ENCODE measurements at places on chromosomes 3 and 15.

DNA sequence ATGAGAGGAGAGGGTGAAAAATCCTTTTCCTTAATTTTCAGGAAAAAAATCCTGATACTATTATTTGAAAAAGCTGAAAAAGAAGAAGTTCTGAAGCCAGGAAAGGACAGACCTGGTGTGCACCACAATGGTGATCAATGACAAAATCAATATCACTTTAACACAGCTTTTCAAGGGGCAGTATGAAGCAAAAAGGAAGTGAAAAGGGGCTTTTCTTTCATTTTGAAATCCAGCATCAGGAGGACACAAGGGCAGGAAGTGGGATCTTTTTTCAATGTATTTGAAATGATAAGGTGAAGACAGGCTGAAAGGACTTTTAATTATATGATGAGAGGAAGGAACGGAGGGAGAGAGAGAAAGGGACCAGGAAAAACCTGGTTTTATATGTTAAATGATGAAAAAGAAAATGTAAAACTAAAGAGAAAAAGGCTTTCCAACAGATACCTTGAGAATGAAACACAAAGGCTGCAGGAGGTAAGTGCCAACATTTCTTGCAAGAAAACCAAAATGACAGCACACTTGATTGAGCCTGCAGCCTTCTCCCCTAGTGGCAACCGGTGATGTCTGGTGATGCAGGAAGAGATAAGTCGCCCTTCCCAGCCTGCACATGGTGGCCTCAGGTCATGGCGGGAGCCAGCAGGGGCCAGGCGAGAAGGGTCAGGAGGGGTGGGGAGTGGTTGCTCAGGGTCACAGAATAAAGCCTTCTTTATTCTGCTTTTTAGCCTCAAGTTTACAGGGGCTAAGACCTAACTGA, 236.7 kb upstream of the WNT5A start:
- DNase-seq, result no peak

GRCh38 chr3:167666563-167666962, 12.8 kb upstream of the WDR49 start:
- DNase-seq, result no peak

- DNase-seq, result no peak
Measured at GRCh38 chr3:38210141-38210757, 44.9 kb downstream of the OXSR1 start.

DNA sequence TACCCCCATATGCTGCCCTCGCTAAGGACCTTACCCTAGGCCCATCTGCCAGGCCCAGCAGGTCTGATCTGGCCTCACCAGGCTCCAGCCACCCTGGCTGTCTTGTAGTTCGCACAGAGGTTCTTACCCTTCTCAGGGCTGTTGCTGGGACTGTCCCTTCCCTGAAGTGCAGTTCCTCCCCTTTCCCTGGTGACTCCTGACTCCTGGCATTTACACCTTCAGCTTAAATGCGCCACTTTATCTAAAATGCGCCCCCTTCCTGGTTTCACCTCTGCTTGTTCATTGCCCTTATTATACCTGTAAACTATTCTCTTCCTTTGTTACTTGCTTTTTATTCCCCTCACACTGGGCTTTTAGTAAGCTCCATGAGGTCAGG, 835 bp upstream of the TTLL3 start:
- peak; percentile 66 for DNase-seq

DNA sequence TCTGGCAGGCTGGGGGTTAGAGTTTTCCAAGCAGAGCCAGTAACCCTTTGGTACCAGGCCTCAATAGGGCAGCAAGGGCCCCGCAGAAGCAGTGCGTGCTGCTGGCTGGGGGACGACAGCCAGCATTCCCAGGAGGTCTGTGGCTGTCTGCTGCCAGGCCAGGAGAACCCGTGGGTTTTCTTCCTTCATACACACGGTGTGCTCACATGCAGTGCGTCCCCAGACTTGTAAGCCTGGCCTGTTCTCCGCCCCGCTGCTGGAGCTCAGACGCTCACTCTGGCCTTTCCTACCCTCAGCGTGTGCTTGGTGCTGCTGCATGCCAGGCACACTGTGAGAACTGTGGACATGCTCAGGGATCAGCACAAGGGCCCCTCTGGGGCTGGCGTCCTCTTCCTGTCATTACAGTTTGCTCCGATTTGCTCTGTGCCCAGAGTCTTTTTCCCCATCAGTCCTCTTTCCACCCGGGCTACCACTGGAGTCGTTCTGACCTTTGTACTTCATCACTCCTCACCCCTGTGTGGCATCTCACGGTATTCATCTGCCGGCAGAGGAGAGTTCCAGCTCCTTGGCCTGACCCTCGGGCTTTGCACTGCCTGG, 149.5 kb downstream of the DNAJB8 start:
- DNase-seq, result peak; percentile 60

DNA sequence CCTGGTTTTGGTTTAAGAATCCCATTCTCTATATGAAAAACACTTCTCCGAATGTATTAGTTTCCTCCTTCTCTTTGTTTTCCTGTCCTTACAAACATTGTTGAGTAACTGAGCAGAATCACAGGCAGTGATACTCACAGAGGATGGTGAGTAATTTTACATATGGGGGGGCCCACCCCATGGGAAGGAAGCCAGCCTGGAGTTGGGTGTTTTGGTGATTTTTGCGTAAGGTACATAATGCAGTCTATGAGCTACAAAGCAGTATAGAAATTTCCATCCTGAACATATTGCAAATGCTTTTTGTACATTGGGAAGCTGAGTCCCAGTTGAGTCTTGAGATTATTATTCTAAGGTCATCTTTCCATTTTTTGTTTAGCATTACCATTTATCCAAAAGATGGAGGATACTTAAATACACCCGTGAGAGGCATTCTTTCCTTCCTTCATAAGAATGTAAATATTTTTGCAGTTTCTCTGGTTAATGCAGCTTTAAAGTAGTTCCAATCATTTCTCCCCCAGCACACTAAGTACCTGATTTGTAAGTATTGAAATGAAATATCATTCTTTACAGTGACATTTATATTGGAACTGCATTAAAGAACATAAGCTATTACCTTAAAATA, 476.8 kb downstream of the AGBL1 start:
- DNase-seq, result no peak

DNA sequence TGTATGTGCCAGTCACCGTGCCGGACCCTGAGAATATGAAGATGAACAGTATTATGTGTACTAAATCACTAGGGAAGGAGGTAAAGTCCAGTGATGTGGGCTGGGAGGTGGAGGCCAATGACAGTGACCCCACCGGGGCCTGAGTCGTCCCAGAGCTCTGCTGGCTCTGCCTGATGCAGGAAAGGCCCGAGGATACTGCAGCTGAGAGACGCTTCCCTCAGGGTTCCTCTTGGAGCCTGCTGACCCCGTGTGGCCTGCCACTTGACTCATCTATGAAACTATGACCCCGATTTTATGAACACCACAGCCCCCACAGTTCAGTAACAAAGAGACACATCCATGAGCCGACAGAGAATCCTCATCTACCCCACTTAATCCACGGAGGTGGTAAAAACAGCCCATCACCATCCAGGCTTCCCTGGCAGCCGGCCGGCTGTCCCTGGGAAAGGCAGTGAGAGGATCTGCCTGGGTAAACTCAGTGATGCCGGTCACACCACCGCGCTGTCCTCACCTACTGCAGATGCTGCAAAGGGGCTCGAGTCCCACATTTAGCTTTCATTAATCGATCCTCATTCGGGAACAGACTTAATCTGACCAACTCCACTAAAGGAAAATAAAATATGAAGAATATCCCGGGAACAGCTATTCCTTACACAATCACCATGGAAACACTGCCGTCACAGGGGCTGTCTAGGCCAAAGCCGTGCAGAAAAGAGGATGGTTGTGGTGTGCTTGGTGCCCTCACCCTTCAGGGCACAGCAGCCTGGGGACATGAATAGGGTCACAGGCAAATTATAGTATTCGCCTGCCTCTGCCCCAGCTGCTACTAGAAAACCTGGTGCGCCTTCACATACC, 82.9 kb downstream of the ARRDC4 start:
- DNase-seq, result no peak

- no peak for DNase-seq
Measured at GRCh38 chr15:56337084-56337725, 28.0 kb upstream of the TEX9 start.

DNA sequence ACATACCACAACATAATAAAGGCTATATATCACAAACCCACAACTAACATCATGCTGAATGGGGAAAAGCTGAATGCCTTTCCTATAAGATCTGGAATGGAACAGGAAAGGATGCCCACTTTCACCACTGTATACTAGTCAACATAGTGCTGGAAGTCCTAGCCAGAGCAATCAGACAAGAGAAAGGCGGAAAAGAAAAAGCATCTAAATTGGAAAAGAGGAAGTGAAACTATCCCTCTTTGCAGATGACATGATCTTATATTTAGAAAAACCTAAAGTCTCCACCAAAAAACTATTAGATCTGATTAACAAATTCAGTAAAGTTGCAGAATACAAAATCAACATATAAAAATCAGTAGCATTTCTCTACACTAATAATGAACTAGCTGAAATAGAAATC, 14.6 kb upstream of the PIK3CA start:
- DNase-seq, result no peak

GRCh38 chr3:159418571-159419526, 569.8 kb upstream of the IL12A start:
- DNase-seq, result no peak

DNA sequence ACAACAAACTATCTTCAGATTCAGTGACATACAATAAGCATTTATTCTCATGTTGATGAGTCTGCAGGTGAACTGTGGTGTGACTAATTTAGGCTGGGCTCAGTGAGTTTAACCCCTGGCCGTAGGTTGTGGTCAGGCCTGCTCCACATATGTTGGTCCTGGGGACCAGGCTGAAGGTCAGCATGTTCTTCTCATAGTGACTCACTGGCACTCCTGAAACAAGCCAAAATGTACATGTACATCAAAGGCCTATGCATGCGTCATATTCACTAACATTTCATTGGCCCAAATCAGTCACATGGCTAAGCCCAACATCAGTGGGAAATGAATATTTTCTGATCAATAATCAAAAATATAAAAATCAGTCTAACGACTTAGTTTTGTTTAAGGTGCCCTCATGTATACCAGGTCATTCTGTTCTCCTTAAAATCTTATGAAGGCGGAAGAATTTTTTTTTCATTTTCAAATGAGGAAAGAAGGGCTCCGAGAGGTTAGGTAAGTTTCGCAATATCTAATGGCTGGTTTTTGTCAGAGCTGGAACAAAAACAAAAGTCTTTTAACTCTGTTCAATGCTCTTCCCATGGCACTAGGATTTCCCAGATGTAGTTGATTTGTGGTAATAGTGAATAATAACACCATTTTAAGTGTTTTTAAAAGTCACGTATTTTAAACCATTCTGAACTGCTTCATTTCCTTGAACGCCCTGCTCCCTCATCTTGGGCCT, 148.5 kb downstream of the MFSD1 start:
- no peak for DNase-seq

DNA sequence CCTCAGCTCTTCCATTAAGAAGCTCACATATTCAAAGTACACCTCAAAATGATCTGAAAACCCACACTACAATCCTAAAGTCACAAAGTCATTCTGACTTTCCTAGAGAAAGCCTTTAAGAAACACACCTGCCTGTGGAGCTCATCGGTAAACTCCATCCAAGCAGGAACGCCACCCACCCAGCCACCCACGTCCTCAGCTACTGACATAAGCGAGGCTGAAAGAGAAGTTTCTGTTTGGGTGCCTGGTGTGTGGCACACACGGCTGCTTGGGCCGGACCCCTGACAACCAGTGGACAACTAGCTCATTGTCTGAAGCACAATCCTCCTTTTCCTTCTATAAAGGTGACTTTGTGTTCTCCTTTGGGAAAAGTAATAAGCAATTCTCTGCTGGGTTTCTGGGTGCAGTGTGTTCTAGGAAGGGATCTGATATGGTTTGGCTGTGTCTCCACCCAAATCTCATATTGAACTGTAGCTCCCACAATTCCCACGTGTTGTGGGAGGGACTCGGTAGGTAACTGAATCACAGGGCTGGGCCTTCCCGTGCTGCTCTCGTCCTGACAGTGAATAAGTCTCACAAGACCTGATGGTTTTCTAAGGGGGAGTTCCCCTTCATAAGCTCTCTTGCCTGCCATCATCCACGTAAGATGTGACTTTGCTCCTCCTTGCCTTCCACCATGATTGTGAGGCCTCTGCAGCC, 26.1 kb downstream of the FAM174B start:
- no peak for DNase-seq

DNA sequence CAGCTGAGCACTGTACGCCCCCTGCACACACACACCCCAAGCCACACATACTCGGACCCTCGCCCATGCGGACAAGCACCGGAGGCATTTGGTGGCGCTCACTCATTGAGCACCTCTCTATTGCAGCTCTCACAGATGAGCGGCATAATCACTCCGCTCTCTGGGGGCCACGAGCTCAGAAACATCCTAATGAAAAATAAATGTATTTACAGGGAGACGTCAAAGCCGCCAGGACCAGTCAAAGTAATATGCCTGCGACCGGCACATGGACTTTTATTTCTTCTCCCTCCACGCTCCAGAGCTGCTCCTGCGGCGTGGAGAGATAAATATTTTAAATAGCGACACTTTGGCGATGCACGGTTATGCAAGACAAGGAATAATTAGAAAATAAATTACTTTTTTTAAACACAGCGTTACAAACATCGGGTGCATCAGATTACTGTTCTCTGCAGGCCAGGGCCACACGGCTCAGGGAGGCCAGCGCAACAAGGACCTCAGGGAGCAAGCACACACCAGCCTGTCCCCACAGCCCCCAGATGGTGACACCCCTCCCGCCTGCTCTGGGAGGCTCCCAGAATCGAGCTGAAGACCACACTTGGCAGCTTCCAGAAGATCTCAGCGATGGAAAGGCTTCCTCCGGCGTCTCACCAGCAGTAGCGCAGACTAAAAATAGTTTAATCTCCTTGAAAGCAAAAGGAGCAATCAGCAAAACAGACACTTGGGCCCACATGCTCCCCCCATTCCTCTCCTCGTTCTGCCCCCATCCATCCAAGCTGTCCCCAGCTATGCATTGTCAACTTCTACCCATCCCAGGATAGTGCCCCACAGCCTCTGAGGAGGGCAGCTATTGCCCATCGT, 48.0 kb downstream of the CACNA2D2 start:
- DNase-seq, result no peak

DNA sequence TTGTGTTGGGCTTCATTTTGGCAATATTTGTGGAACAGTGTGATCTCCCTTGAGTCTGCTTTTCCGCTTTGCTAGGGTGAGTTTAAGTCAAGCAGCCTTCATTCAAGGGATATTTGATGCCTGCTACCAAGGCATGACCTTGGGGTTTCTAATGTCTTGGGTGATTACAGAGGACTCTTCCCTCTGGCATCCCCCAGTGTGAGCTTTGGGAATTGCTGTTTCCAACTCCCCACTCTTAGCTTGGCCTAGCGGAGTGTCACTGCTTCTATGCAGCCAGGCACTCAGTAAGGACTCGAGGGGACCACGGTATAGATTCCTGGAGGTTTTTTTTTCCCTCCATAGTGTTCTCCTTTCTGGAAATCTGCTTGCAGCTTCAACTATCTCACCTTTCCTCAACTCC, 21.1 kb downstream of the GCNT3 start:
- no peak for DNase-seq

Measured in activated CD8-positive, alpha-beta memory T cell treated with anti-CD3 and anti-CD28 coated beads for 24 hours (primary cell).